ENCODE measurements at places on chromosomes 7 and 10.

- no peak for DNase-seq
These were observed 14.4 kb upstream of the GPR15LG start for GRCh38 chr10:84159076-84159685.

GRCh38 chr7:128137181-128137580 lies 103.9 kb upstream of the LEP start:
- peak; percentile 35 for DNase-seq

DNA sequence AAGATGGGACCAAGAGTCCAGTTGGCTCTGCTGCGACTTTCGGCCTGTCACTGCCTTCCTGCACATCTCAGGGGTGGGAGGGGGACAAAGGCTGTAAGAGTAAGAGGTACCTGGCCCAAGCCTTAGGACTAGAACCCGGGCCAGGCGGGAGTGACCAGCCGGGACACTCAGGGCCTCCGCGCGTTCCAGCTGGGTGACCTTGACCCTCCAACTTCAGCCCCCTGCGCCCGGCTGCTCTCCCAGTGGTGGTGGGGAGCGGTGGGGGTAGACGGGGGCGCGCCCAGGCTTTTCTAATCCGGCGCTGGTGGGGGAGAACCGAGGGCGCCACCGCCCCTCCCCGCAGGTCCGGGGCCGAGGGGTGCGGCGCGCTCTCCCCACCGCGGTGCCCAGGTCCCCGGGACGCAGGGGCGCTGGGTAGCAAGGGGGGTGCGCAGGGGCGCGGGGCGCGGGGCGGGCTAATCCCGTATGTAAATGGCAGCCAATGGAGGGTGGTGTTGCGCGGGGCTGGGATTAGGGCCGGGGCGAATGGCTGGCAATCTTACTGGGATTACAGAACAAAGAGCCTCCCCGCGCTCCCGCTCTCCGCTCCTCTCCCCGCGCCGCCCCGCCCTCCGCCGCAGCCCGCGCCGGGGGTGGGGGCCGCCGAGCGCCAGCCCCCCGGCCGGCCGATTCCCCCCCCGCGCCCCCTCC lies at the start of gene GTF2IRD1:
GTF2IRD1 (plus strand) TSS at position 585 of the 690 bp plus-strand sequence. CDS start 54,175 bp downstream, outside the sequence.
- DNase-seq = peak; percentile 87

DNA sequence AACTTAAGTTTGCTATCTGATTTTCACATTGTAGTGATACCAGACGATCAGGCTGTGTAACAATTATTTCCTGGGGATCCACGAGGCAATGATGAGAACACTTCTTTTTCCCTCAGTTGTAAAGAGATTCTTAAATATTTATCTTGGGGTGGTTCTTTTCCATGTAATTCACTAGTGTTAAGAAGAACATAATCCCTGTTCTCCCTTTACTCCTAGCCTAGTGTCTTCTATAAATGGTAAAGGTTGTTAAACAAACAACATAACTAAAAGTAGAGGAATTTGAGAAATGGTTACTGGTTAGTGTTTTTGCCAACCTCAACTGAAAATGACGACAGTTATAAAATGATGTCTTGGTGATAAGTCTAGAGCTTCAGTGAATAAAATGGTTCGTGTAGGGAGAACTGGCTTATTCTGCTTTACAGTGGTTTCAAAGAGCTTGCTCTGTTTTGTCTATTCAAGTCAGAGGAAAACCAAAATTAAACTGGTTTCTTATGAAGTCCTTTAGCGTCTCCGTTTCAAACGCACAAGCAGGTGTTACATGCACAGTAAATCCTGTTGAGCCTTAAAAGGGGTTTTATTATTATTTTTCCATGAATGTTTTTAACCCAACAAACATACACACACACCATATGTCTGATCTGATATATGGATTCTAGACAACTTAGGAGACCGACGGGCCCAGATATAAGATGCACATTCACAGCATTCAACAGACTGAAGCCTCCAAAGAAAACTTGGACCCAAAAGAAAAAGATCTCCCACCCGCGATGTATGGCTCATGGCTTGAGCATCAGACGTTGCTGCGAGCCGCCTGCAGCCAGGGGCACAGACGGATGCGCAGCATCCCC lies 1.1 kb downstream of the TBX20 start:
- no peak for DNase-seq

GRCh38 chr7:107837145-107837512 lies 34.1 kb upstream of the SLC26A3 start:
- DNase-seq = no peak

GRCh38 chr7:42082144-42082543 lies 154.9 kb downstream of the GLI3 start:
- no peak for DNase-seq

- DNase-seq = peak; percentile 10
These were observed 183.3 kb downstream of the JAZF1 start for GRCh38 chr7:27997188-27997707.

DNA sequence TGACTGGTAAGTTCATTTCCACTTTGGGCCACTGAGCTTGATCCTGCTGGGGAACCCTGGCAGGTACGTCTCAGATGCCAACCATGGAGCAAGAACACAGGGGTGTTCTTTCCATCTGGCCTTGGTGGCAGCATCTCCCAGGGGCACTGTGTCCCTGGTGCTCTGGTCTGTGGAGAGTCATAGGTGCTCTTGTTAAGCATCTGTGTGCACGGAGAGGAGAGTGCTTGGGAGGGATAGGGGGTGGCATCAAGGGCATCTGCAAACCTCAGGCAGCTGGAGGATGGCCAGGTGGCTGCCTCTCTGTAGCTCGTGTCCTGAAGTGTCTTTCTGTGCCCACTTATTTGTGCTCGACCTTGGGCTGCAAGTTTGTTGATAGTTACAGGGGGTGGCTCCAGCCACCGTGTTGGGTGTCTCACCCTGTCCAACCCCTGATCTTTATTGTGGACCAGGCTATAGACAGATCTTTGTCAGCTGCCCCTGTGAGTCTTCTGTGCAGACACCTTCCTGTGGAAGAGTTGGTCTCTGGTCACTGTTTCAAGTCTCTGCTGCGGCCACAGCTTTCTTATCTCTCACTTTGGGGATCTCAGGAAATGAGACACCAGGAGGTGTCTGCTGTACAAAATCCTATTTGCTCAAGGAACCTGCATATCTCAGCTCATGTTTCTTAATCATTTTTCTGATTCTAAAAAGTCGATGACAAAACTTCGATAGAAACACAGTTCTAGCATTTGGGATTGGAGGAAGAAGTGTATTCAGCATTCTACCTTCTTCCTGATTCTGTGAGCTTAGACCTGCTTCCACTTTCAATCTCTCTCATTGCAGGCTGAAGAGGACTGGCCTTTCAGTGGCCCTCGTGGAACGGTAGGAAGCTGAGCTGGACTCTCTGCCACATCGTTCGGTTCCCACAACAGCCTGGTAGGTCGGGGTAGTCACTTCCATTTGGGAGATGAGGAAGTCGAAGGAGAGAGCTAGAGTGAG lies 17.2 kb upstream of the GIMAP8 start:
- DNase-seq = no peak

DNA sequence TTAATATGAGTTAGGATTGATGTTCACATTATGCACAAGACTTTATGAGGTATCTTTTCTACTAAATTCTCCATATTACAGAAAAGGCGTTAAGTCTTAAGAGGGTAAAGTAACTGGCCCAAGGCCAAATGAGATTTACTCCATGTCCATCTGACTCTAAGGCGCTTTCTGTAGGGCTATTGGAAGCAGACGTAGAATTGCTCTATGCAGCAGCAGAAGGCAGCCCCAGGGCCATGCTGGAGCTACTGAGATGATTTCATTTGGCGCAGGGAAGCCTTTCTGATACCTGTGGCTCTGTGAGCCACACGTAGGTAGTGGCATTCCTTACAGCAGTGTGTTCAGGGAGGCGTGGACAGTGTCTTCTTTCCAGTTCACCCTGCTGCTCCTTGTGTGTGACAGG lies 133.1 kb downstream of the SH2D4B start:
- DNase-seq = no peak

GRCh38 chr7:108147031-108147563 lies 16.9 kb upstream of the LAMB4 start:
- peak; percentile 91 for DNase-seq

- no peak for DNase-seq
These were observed 77.7 kb downstream of the ITGB8 start for GRCh38 chr7:20408467-20408826.

- no peak for DNase-seq
These were observed 12.2 kb upstream of the CAV1 start for GRCh38 chr7:116512520-116513188.

DNA sequence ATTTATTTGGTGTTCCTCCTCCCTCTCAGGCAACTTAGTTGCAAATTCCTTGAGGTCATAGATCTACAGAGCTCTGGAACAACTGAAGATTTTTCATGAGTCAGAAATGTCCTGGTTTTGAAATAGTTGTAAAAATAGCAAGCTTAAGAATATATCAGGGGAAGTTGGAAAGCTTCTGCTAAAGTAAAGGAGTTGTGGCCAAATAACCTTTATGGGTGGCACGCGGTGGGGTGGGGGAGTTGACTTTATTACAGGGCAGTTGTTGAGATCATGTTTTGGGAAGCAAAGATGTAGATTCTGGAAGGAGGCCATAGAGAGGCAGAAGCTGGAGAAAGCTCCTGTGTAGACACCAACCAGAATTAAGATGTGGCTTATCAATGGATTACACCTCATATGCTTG lies 326.0 kb upstream of the MTPN start:
- no peak for DNase-seq

DNA sequence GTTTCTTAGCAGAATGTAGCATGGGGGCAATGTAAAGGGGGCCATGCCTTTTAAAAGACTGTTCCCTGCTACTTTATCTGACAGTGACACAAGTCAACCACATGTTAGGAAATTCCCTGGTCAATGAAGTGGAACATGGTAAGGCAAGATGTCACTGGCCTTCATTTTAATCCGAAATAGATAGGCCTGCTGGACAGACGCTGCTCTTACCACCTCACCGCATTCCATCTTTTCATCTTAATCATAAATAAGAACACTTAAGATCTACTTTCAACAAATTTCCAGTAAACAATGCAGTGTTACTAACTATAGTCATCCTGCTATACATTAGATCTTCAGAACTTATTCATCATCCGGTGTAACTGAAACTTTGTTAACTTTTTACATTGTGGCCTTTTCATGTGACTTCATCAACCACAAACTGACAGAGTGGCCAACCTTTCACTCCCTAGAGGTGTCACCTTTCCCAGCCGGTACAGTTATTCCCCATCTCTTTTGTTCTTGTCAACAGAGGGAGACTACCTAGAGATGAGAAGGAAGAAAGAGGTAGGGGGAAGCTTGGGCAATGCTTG lies 15.6 kb downstream of the ASB4 start:
- no peak for DNase-seq

- DNase-seq = no peak
These were observed 28.7 kb downstream of the TES start for GRCh38 chr7:116239020-116239419.

GRCh38 chr10:74419958-74420375 lies 268.9 kb downstream of the ADK start:
- DNase-seq = peak; percentile 49
